ENCODE measurements at places on chromosomes 4 and X. TPM values are rescaled to one million over a fixed set of nuclear protein-coding genes. Genes with fewer than 3 reads are reported as not detected.

Gene MAGEA12
- total RNA-seq: not detected

Gene PCGF3
- 45.0 TPM for total RNA-seq

Gene EDA2R
- total RNA-seq: 23.8 TPM

Gene AFM
- not detected for total RNA-seq

Gene LRIT3
- not detected for total RNA-seq

Gene HSFX1
- total RNA-seq: under 0.01 TPM

Gene FREM3
- not detected for total RNA-seq

Gene OTUD6A
- total RNA-seq: not detected

Gene SORBS2
- under 0.01 TPM for total RNA-seq

Gene SEPTIN11
- total RNA-seq: 632 TPM

Gene PGAM4
- total RNA-seq: not detected

Gene LANCL3
- not detected for total RNA-seq

Gene P2RY8
- total RNA-seq: not detected

Gene ASB9
- total RNA-seq: 0.36 TPM

Gene SPP1
- total RNA-seq: 0.18 TPM

Gene REELD1
- total RNA-seq: not detected

Gene GPR173
- total RNA-seq: 1.1 TPM

Gene SYNPO2
- 1.7 TPM for total RNA-seq

Gene NEXMIF
- under 0.01 TPM for total RNA-seq

Gene SASH3
- total RNA-seq: not detected

Gene ZFP92
- total RNA-seq: under 0.01 TPM

Gene HTN3
- total RNA-seq: not detected
